ENCODE measurements at places on chromosomes 6 and 20.

DNA sequence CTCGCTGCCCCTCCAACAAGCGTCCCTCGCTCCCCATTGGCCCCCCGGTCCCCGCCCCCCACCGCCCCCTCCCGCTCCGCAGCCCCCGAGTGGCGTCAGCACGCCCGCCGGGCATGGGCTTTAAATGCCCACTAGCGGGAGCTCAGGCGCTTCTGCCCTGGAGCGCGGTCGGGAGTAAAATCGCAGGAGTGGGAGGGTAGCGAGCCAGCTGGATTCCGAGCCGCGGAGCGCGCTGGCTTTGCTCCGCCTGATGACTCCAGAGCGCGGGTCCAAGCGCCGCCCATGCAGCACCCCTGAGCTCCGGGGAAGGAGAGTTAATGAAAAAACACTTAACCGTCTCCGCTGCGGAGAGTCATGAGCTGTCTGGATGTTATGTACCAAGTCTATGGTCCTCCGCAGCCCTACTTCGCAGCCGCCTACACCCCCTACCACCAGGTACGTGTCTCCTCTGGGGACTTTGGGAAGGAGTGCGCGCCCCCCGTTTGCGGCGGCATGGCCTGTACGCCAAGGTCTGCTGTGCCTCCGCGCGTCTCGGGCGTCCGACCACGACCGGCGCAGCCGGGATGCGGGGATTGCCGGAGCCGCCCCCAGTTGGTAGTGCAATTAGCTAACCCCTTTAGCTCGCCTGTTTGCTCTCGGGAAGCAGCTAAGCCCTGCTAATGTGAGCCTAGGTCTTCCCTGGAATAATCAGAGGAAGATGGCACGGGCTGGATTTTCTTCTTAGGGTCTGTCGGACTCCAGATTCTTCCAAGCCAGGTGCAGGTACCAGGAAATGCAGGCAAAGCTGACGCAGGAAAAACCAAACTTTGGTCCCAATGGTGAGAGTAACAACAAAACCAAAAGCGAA is at the start of gene VGLL2:
Gene VGLL2 (plus strand): TSS at position 149 of the 847 bp plus-strand sequence. CDS start 206 bp downstream, at position 355.
- DNase-seq, result no peak

GRCh38 chr6:41280381-41281057 is 6.0 kb downstream of the TREM1 start:
- no peak for DNase-seq

DNA sequence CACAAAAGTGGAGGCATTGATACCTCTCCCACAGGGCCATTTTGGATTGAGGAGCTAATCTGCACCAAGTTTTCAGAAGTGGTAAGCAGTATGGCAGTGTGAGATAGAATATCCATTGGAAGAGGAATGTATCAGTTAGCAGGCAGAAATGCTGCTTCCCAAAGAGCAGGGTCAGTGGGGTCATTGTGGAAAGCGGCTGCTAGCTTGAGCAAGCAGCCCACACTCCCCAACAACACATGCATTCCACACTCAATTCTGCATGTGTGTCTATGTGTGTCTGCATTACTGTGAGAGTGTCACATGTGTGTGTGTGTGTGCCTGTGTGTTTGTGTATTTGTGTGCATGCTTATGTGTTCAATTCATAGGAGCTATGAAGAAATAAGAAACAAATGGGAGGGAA is 190.9 kb upstream of the FOXA2 start:
- no peak for DNase-seq

GRCh38 chr6:159252955-159253508 is 83.8 kb downstream of the FNDC1 start:
- DNase-seq, result no peak

All from GM12892 (cell line).